Hematopoietic multipotent progenitor cell (in vitro differentiated cells): ENCODE measurements at places on chromosomes 12 and 14. TPM values are rescaled to one million over a fixed set of nuclear protein-coding genes. Genes with fewer than 3 reads are reported as not detected.
A peak's percentile ranks its signal among the peaks of the same experiment; 100 is the strongest.

Gene C12orf54
- 0.27 TPM for total RNA-seq

Gene IL31
- not detected for total RNA-seq

Gene RNASE7
- not detected for total RNA-seq

Gene TSPAN11
- total RNA-seq = not detected

Gene GPR84
- 0.81 TPM for total RNA-seq

Gene SOX5
- total RNA-seq = 0.27 TPM

Gene C12orf43
- total RNA-seq = 18.6 TPM

Gene CCDC177
- under 0.01 TPM for total RNA-seq

Gene MYO1H
- total RNA-seq = not detected

- no peak for DNase-seq
These were observed 33.6 kb downstream of the TEP1 start for GRCh38 chr14:20379743-20380142.

- no peak for DNase-seq
These were observed 152.4 kb upstream of the FAR2 start for GRCh38 chr12:28996688-28997087.

DNA sequence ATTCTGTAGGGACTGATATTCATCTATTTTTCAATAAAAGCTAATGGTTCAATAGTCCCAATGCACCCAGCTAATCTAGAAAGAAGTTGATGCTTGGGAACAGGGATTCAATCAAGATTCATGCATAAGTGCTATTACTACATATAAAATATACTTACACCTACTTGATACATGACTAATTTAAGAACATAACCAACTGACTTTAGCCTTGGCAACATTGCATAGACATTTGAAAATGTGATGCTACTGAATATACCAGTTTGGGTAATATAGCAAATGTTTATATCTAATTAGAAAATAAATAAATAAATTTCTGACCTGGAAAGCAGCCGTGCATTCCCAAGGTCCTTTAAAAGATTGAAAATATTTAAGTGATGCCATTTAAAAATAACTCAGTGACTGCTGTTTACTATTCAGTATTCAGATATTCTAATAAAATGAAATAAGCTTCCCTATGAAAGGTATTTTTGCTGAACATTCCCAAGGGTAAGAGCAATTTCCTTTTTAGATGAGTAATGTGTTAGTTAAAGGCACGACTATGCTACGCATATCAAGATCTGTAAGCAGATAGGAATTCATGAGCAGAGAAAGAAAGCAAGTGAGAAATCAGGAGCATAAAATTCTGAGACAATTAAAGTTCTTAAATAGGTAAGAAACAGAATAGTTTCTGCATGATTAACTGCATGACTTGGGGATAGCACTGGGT lies 160.6 kb upstream of the SYT1 start:
- no peak for DNase-seq

DNA sequence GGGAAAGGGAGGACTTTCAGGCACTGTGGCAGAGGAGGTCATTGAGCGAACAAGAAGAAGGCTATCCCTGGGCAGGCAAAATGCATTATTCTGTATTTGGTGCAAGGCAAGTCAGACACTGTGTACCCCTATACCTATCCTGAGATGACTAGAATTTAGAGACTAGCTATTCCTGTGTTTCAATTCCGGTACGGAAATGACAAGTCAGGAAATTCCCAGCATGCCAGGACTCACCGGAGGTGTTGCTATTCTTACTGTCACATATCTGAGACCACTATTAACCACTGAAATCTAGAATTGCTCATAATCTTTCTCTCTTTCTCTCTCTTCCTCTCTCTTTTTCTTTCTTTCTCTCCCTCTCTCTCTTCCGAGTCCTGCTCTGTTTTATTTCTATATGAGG lies 297.1 kb downstream of the PDZRN4 start:
- no peak for DNase-seq

GRCh38 chr12:1305063-1305434 lies 289.3 kb downstream of the FBXL14 start:
- no peak for DNase-seq

DNA sequence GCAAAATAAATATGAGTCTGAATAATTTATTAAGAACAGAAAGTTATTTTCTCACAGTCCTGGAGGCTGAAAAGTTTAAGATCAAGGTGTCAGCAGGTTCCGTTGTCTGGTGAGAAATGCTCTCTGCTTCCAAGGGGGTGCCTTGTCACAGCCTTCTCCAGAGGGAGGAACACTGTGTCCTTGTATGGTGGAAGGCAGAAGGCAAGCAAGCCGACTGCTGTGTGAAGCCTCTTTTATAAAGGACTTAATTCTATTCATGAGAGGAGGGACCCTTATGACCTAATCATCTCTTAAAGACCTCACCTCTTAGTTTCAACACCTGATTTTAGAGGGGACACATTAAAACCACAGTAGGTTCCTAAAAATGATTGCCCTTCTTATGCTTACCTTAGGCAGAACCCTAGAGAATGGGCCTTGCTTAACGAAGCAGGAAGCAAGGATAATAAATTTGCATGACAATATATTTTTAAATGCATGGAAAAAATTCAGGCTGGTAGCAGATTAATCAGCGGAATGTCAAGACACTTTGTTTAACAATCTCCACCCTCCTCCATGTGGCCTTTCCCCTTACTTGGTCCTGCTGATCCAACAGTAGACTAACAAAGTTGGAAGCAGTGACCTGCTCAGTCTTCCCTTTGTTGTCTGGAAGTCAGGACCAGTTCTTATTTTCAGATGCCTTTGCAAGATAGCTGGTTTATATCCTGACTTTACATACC lies 154.9 kb downstream of the DYRK2 start:
- DNase-seq = no peak

DNA sequence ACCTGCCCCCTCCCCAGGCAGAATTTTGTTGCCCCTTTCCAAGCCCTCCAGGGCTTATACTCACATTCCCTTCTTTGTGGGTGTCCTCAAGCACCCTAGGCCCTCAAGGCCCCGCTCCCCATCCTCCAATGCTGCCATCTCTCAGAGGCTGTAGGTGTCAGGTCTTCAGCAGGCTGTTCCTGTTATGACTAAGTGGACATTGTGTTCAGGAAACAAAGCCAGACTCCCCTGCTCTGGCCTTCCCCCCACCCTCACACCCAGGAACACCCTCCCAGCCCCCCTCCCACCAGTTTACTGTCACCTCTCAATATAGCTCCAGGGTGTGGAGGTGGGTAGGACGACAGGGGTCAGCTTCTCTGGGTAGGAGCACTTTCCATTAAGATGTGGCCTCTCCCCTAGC lies 1.4 kb upstream of the MYH6 start:
- DNase-seq = no peak

- DNase-seq = no peak
These were observed 42.6 kb downstream of the SLCO1A2 start for GRCh38 chr12:21292111-21292510.

GRCh38 chr14:54566410-54567223 lies at the start of gene SAMD4A:
TSS of gene SAMD4A (plus strand) at chr14:54567128. CDS start at chr14:54567917, 789 bp downstream.
- DNase-seq = peak; percentile 28

DNA sequence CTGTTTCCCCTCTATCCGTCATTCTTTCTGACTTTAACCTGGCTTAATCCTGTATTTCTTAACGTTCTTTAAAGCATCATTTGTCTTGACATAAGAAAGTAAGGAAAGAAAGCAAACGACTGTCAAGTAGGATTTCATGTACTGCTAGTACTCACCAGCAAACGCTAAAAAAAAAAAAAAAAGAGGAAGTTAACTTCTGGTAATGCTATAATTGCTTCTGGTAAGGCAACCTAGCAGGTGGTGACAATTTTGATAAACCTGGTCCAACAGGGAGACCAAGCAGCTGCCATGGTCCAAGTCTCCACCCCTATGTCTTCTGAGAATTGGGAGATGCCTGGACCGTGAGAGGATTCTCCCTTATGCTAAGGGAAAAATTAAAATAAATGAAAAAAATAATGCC lies 306.6 kb downstream of the DAD1 start:
- peak; percentile 24 for DNase-seq

DNA sequence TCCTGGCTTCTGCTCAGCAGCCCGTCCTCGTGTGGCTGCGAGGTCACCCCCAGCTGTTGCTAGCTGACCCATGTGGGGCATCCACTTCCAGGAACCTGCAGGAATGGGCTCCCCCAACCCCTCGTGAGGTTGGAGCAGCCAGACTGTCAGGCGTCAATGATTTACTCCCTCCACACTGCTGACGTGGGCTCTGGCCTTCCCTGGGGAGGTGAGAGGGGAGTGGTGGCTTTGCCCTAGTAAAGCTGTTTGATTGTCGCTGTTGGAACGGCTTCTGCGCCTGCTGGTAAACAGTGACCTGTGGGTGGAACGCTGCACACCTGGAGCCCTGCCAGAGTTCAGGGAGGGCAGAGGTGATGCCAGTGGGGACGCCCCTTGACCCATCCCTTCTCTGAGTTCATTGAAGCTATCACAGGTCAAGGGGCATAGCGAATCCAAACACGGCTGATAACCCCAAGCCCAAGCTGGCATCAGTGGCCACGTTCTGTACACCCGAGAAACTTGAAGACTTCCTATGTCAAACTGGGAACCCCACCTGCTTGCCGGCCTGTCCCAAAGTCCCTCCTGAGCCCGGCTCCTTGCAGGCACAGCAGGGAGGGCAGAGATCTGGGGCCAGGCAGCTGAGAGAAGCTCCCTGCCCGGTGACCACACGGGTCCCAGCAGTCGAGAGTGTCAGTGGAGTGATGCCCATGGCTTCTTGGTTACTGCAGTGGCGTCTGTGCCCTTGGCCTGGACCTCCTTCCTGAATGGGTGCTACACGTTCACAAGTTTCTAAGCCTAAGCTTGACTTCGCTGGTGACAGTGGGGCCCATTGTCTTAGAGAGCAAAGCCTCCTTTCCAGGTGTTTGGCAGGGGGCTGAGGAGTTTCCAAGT lies 2.7 kb downstream of the ASPG start:
- no peak for DNase-seq

DNA sequence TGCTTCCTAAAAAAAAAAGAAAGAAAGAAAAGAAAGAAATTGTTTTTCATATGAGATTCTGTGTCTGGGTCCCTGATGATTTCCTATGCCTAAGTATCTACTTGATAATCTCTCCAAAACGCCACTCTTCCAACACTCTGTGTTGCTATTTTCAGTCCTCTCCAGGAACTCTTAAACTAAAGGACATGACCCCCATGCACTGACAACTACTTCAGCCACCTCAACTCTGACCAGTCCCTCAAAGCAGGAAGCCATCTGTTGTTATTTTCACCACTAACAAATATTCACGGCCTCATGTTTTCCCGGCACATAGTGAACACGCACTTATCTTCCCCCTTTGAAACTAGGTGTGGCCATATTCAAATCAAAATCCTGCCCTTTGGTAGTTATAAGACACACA lies 259.3 kb downstream of the PPFIA2 start:
- no peak for DNase-seq

DNA sequence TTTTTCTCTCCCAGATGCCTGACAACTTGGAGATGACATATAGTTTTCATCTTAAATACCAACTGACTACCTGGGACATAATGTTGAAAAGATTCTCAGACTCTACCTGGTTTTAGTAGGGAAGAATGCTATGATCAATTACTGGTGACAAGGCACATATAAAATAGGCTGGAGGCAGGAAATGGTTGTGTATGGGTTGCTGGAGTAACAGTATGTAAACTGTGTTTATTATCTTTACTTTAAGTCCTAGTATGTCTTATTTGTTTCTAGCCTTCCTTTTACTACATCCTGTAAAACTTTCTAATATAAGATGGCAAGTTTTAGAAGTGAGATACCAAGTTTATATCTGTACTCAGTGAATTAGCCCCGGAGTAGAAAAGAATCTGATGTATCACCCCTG lies 98.1 kb downstream of the NUBPL start:
- DNase-seq = no peak

DNA sequence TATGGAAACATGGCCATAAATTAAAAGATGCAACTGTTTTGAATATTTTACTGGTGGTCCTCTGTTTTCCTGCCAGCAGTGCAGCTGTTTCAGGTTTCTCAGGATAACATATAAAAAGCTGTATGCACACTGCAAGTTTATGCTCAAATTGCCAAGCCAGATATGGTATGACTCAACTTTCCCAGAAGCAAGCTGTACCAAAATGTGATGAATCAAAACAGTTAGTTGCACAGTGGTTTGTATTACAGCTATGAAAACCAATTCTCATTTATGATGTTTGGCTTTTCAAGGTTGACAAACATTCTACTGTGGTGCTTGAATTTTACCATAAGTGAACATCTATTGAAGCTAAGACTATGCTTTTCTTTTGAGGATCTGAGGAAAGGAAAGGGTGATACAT lies 15.5 kb downstream of the TRMT5 start:
- DNase-seq = no peak

DNA sequence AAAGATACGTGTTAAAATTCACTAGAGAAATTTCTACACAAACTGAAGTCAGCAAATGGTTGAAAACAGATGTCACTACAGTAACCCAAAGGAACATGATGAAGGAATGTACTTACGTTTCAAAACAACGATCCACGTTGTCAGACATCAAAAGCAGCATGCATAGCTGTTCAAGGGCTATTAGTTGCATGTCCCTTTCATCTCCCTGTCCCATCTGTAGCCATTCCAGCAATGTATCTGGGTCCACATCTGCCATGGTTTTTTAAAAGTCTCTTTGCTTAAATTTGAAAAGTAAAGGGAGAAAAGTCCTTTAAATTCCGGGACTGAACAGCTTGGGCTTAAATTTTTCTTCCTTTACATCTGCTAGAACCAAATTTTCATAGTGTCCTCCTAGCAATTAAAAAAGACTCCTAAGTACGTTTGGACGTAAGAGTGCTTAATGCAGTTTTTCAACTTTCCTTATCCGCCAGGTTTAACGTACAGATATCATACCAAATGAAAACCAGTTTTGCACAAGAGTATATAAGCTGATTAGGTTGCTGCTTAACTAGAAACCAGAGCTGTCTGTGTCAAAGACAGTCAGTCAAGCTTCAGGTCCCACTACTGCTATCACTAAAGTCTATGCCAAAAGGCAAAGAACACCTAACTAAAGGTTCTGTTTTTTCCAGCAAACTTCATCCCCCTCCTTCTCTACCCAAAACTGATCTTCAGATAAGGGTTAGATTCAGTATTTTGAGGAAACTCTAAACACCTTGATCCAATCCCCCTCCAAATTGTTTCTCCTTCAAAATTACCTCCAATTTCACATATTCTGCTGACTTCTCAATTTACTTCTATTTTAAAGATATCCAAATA lies 1.7 kb downstream of the HECTD1 start:
- no peak for DNase-seq

DNA sequence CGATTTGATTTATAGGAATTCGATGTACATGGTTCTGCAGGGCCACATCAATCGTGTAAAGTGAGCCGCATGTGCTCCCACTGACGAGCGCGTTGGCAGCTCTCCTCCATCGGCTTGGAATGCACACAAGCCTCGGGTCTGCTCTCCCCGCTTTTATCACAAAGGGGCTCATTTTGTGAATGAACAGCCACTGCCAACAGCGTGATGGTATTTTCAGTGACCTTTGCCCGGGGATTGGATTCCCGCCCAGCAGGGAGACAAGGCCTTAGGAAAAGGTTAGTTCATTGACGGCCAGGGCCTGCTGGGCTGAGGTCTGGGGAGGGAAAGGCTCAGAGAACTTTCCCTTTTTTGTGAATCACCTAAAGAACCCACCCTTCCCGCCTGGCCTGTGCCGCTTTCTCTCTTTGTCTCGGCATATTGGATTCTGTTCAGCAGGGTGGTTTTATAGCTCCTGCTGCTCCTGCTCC lies 232.1 kb downstream of the MSRB3 start:
- no peak for DNase-seq
